ENCODE measurements at places on chromosomes 2 and 18. TPM values are rescaled to one million over a fixed set of nuclear protein-coding genes. Genes with fewer than 3 reads are reported as not detected.

ANKMY1 gene
- total RNA-seq = 40.8 TPM

- peak; percentile 82 for DNase-seq
- no peaks in the 10 kb centered on the region for H3K27me3 ChIP-seq
- peak overlapping the region; percentile 43 for H3K4me3 ChIP-seq
Measured at GRCh38 chr18:22346953-22347605, 70.6 kb downstream of the CTAGE1 start.

COL3A1 gene
- total RNA-seq = 501 TPM

DNA sequence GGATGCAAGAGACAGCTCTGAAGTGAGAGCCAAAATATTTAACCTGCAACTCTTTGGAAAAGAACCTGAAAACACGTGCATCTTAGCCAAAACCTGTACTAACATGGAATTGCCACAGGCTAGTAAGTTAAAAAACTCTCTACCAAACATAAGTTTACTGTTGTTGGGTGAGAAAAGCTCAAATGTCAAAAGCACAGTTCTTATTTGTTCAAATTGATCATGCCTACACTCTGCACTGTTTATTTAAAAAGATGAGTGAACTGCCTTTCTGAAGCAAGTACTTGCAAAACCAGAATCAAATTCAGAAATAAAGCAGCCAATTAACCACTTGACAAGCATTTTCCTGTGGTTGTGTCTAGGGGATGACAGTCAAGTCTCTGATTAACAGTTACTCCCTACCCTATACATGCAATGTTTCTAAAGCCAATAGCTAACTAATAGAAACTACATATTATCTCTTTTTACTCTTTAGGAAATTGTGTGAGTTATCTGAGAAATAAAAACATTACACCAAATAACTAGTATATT is 5.6 kb downstream of the IKZF2 start:
- no peaks in the 10 kb centered on the region for H3K27me3 ChIP-seq
- H3K4me1 ChIP-seq = no peaks in the 10 kb centered on the region
- no peak overlapping the region for H3K4me3 ChIP-seq
- H3K27ac ChIP-seq = no peak overlapping the region
- no peaks in the 10 kb centered on the region for H3K36me3 ChIP-seq

All from uterus (tissue), 4 donors.